Type B pancreatic cell (in vitro differentiated cells): ENCODE measurements at places on chromosomes 3 and 15. TPM values are rescaled to one million over a fixed set of nuclear protein-coding genes. Genes with fewer than 3 reads are reported as not detected.

Gene SLC22A14
- 0.29 TPM in 1 of 2 replicates, not detected in the other for total RNA-seq

DNA sequence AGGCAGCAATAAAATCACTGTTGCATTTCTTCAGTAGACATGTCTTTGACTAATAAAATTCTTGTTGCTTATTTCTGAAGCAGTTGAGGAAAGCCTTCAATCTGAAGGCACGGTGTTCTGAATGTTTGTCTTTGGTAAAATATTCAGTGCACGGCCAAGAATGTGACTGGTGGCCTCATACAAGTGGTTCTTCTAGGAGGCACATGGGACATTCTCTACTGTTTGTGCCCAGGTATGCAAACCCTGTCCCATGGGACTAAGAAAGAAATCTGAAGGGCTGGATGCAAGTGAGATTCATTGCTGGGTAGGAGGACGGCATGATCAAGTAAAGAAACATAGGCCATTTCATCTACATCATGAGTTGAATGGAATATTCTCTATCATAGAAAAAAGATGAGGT is 250.6 kb upstream of the NR2F2 start:
- H3K36me3 ChIP-seq = no peaks in the 10 kb centered on the region
- no peak overlapping the region for H3K27ac ChIP-seq
- H3K4me1 ChIP-seq = no peaks in the 10 kb centered on the region
- no peak for DNase-seq
- H3K27me3 ChIP-seq = no peaks in the 10 kb centered on the region

GRCh38 chr3:48504051-48504946 is at the start of gene SHISA5:
TSS of gene SHISA5 (minus strand) at chr3:48504174. CDS start at chr3:48504094, 80 bp downstream.
- H3K4me1 ChIP-seq = peaks cover 12% of the 10 kb centered on the region
- peak within 1 kb of the TSS; percentile 83 for H3K4me3 ChIP-seq
- peak; percentile 77 for DNase-seq
- no peaks in the 10 kb centered on the region for H3K27me3 ChIP-seq
- H3K36me3 ChIP-seq = peaks cover 5% of the 10 kb centered on the region

Gene SNRPA1
- total RNA-seq = 72.6 and 80.3 TPM in 2 replicates

DNA sequence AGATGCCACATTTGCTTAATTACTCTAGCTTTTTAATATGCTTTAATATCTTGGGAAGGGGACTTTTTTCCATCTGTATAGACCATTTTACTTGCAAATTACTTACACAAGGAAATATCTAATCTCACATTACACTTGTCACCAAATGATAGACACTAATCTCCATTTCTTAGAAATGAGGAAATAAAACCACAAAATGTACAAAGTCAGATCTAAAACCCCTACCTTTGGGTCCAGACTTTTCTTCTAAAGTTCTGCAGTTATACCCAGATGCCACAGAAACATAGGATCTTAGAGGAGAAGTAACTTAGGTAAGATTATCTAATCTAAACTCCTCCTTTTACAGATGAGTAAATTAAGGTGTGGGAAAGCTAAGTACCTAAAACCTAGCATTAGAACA is 44.3 kb downstream of the CD200R1L start:
- no peak for DNase-seq
- H3K4me3 ChIP-seq = no peak overlapping the region
- H3K27ac ChIP-seq = no peak overlapping the region
- peaks cover 24% of the 10 kb centered on the region for H3K4me1 ChIP-seq

Gene SEMA3B
- total RNA-seq = 18.4 and 34.8 TPM in 2 replicates

Gene TRIM71
- 11.2 and 26.5 TPM in 2 replicates for total RNA-seq

GRCh38 chr3:142027735-142028134 is 121.6 kb downstream of the TFDP2 start:
- peaks cover 14% of the 10 kb centered on the region for H3K4me1 ChIP-seq
- peak overlapping the region; percentile 94 for H3K4me3 ChIP-seq
- peak overlapping the region; percentile 87 for H3K27ac ChIP-seq

DNA sequence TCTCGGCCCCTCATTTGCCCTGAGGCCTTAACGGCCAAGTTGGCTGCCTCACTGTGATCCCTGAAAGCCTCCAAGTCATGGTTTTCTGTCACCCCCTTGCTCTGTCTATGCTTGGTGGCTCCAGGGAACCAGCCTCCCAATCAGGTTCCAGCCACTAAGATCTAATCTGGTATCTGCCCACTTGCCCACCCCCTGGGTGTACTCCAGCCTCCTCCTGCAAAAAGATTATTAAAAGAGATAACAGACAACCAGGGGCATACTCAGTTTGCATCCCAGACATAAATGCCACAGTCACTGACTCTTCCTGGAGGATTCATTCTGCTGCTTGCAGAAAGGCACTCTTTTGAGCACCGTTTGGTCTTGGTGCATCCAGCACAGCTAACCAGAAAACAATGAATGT is 103.9 kb downstream of the NTRK3 start:
- H3K36me3 ChIP-seq = no peaks in the 10 kb centered on the region
- H3K27me3 ChIP-seq = peaks cover 37% of the 10 kb centered on the region
- no peak for DNase-seq
- peaks cover 3% of the 10 kb centered on the region for H3K4me1 ChIP-seq
- H3K27ac ChIP-seq = no peak overlapping the region
- no peak overlapping the region for H3K4me3 ChIP-seq

DNA sequence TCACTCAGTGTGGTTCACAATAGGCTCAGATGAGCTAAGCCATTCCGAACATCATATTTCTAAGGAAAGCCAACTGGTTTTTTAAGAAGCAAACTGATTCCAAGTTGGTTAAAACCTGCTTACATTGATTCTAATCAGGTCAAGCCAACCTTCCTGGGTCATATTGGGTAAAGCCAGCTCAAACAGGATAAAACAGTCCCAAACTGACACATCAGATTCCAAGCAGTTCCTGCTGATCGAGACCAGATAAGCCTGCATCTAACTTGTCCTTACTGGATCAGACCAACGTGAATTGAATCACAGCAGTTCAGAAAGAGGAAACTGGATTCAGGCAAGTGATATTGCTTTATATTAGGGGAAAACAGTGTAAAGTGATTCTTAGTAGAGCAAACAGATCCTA is 18.6 kb upstream of the THSD4 start:
- H3K4me3 ChIP-seq = no peak overlapping the region
- H3K27me3 ChIP-seq = no peaks in the 10 kb centered on the region
- DNase-seq = no peak
- H3K36me3 ChIP-seq = no peaks in the 10 kb centered on the region

- no peaks in the 10 kb centered on the region for H3K4me1 ChIP-seq
- no peaks in the 10 kb centered on the region for H3K27me3 ChIP-seq
- no peak overlapping the region for H3K4me3 ChIP-seq
- no peak for DNase-seq
Measured at GRCh38 chr3:110391640-110392395, 679.8 kb upstream of the NECTIN3 start.

DNA sequence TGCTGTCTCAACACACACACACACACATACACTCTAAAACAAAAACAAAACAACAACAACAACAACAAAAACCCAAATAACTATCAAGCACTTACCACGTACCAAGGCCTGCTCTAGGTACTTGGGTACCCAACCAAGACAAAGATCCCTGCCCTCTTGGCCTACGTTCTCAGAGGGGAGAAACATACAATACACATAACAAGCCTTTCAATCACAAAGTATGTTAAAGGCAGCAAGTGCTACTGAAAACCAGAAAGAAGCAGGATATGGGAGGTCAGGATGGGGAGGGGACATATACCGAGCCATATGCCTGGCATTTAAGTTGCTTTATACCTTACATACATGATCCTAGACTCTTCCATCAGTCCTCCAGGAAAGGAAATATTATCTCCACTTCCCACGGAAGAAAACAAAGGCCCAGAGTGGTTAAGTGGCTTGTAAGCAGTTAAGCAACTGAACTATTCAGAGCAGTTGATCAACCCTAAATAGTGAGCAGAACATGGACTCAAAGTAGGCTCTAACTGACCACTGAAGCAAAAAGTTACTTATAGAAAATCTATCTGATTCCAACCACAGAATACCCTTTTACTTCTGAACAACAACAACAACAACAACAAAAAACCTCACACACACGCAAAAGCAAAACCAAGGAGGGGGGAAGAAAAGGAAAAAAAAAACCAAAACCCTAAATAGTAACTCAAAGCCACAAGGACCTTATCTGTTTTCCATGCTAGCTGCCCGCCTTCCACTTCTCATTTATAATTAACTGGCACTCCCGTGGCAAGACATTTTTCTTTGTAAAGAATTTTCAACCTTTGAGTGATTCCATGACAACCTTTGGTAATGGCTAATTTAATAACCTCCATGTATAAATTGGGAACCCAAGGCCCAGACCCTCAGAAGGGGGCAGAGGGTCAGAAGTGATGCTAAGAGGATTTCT is 21.0 kb downstream of the PRICKLE2 start:
- H3K27me3 ChIP-seq = no peaks in the 10 kb centered on the region
- peaks cover 32% of the 10 kb centered on the region for H3K4me1 ChIP-seq
- peaks cover 3% of the 10 kb centered on the region for H3K36me3 ChIP-seq
- no peak overlapping the region for H3K4me3 ChIP-seq
- no peak for DNase-seq

DNA sequence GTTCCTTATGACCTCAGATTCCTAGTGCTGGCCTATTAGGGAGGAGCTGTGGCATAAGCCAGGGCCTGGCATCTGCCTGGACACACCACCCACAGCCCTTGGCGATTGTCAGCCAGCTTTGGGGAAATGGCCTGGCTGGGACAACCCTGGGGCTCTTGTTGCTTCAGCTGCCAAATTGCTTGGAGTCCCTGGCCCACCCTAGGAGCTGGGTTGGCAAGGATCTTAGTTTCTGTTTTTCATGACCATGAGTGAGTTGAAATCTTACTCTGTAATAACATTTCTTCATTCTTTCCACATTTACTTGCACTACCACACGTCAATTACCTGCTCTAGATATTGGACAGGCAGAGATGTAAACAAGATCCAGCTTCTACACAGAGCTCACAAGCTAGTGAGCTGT is 1.9 kb upstream of the MYZAP start:
- H3K27me3 ChIP-seq = peaks cover 19% of the 10 kb centered on the region
- H3K4me3 ChIP-seq = peak overlapping the region; percentile 73
- H3K36me3 ChIP-seq = no peaks in the 10 kb centered on the region
- peak overlapping the region; percentile 42 for H3K27ac ChIP-seq

DNA sequence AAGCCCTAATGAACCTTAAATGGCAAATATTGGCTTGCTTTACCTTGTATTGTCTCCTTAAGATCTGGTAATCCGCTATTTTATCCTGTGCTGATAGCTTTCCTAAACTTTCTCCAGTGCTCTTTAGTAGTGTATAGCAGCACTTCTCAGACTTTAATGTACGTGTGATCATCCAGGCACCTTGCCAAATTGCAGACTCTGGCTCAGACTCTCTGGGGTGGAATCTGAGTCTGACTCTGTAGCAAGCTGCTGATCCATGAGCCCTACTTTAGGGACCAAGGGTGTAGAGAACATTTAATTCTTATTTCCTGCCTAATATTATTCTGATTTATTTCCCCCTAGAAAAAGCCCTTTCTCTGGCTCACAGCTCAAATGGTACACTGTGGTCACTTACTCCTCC is 518.8 kb upstream of the ZNF385D start:
- no peak overlapping the region for H3K4me3 ChIP-seq

- H3K27ac ChIP-seq = no peak overlapping the region
- no peak for DNase-seq
- H3K4me1 ChIP-seq = no peaks in the 10 kb centered on the region
- no peaks in the 10 kb centered on the region for H3K27me3 ChIP-seq
Measured at GRCh38 chr15:44501768-44502366, 35.1 kb upstream of the EIF3J start.

Gene PRR20G
- total RNA-seq = not detected in 2 replicates

GRCh38 chr3:120153294-120153693 is 59.0 kb upstream of the GSK3B start:
- peak overlapping the region; percentile 67 for H3K27ac ChIP-seq
- peaks cover 6% of the 10 kb centered on the region for H3K4me1 ChIP-seq
- no peak for DNase-seq
- peaks cover 4% of the 10 kb centered on the region for H3K36me3 ChIP-seq

DNA sequence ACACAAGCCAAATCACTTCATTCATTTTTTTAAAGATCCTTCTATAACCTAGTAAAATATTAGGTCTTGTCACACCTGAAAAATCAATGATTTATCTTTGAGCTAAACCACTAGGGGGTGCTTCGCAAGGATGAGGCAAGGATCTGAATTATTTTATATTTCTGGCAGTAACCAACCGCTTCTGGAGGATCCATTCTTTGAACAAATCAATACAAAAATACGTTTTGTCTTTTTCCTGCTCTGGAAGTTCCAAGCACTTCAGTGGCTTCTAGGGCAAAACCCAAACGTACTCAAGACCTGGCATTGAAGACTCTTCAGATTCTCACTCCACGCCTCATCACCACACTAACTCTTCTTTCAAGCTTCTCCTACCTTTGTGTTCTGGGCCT is 486 bp downstream of the LSG1 start:
- H3K36me3 ChIP-seq = peaks cover 3% of the 10 kb centered on the region
- H3K27ac ChIP-seq = peak overlapping the region; percentile 99
- H3K4me1 ChIP-seq = peaks cover 9% of the 10 kb centered on the region
- H3K27me3 ChIP-seq = peaks cover 23% of the 10 kb centered on the region
- DNase-seq = no peak

DNA sequence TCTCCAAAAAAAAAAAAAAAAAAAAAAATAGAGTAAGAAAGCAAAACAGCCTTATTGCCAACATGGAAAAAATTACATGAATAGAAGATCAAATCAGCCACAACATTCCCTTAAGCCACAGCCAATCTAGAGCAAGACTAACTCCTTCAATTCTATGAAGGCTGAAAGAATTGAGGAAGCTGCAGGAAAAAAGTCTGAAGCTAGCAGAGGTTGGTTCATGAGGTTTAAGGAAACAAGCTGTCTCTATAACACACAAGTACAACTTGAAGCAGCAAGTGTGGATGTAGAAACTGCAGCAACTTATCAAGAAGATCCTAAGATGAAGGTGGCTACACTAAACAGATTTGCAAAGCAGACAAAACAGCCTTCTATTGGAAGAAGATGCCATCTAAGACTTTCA is 9.3 kb downstream of the PARL start:
- H3K36me3 ChIP-seq = peaks cover 14% of the 10 kb centered on the region
- no peak for DNase-seq
- no peaks in the 10 kb centered on the region for H3K27me3 ChIP-seq
- no peak overlapping the region for H3K27ac ChIP-seq

Gene POC1A
- total RNA-seq = 10.5 and 19.1 TPM in 2 replicates

- H3K36me3 ChIP-seq = no peaks in the 10 kb centered on the region
- DNase-seq = no peak
- peaks cover 7% of the 10 kb centered on the region for H3K4me1 ChIP-seq
Measured at GRCh38 chr15:80787316-80787715, 8.1 kb downstream of the CEMIP start.

DNA sequence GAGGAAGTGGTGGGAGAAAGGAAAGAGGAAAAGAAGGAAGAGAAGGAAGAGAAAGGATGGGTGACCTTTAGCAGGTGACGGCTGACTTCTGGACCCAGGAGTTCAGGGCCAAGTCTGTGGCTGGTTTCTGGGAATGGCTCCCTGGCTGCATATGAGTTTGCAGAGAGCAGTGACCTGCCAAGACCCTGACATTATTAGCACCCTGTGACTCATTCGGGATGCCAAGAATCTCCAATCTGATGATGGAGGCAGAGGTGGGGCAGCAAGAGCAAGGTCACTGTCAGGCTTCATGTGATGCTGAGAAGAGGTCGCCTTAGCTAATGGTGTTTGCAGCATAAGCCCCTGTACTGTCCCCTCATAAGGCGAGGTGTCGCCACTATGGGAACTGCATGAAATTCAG is 42.6 kb downstream of the MYZAP start:
- H3K27me3 ChIP-seq = no peaks in the 10 kb centered on the region
- no peaks in the 10 kb centered on the region for H3K36me3 ChIP-seq
- DNase-seq = no peak

Gene CD80
- total RNA-seq = 0.10 TPM in 1 of 2 replicates, not detected in the other
